Muscle of back (tissue), 13 donors: ENCODE measurements at places on chromosomes 4 and X. TPM values are rescaled to one million over a fixed set of nuclear protein-coding genes. Genes with fewer than 3 reads are reported as not detected.

CAPN6 gene
- 646 TPM for polyA plus RNA-seq

GPR143 gene
- 1.5 TPM for polyA plus RNA-seq

RGN gene
- polyA plus RNA-seq: 3.0 TPM

RHOXF2 gene
- polyA plus RNA-seq: not detected

USP11 gene
- 91.4 TPM for polyA plus RNA-seq

- DNase-seq: peak; percentile 22
These were observed 138.6 kb upstream of the SMARCAD1 start for GRCh38 chr4:94068753-94069719.

GRCh38 chr4:3257103-3257555, 8.2 kb downstream of the MSANTD1 start:
- DNase-seq: no peak

- peak; percentile 76 for DNase-seq
These were observed 4.2 kb downstream of the MID1 start for GRCh38 chrX:10615931-10616774.

- no peak for DNase-seq
These were observed 189.8 kb upstream of the GALNT7 start for GRCh38 chr4:172978848-172979247.

GRCh38 chr4:56757261-56757746, 64.2 kb downstream of the SPINK2 start:
- DNase-seq: no peak

GRCh38 chr4:150896497-150896896, 118.6 kb downstream of the LRBA start:
- DNase-seq: no peak
